ENCODE measurements at places on chromosomes 6 and 20.

DNA sequence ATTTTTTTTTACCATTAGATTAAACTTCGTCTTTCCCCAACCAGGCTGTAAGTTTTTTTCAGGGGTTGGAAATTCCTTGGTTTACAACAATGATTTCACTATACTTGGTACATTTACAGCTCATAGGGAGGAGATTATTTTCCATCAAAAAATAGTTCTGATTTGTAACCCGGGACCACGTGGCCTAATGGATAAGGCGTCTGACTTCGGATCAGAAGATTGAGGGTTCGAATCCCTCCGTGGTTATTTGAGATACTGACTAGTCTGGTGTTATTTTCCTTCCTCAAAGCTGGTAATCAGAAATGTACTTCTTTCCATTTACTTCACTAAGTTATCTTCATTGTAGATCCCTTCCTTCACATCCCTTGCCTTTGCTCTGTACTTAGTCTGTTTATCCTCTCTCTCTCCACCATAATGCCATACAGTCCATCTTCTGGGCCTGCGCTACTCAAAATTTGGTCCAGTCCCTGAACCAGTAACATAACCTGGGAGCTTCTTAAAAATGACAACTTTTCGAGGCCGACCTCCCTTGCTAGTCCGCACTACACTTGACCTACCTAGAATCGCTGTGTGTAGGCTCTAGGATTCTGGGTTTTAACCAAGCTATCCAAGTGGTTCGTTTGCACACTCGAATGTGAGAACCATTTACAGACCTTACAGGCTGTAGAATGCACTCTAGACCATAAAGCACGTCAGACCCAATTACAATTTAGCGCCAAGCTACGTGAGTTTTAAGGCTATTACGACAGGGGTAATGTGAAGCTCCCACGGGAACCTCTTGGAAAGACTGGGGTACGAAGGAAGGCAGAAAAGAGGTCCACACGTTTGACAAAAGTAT lies 42.1 kb upstream of the BTN3A2 start:
- peak; percentile 96 for DNase-seq

GRCh38 chr6:29916741-29917140 lies 25.6 kb upstream of the HLA-A start:
- no peak for DNase-seq

DNA sequence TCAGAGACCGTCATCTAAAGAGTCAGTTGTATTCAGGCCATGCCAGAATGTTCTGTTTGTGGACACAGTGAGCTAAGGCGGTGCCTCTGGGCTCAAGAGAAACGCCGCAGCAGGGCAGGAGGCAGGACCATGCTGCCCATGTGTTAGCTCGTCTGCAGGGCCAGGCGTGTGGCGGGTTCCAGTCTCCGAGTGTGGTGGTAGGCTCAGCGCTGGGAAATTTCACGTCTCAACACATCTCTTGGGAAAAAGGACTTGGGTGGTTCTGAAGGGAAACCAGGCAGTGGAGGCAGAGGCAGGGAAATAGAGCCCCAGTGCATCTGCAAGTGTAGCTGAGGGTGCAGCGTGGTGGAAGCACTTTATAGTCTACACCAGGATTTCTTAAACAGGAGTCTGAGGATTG lies 56.9 kb upstream of the TAGAP start:
- DNase-seq, result no peak

DNA sequence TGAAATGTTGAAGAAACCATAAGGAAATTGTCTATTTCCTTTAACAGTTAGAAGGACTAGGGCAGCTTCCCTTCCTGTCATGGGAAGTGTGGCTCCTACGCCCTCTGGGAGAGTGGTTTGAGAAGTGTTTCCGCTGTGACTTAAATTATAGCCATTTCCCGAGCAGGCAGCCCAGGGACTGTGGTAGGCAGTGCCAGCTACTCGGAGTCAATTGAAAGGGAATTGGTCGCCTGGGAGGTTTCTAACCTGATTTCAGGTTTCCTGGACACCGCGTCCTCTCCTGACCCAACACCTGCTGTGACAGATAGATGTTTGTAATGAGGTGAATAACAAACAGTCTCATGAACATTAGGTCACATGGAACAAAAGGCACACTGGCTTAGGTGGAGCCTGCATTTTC lies 256.1 kb upstream of the PLCB4 start:
- DNase-seq, result no peak

GRCh38 chr20:38609815-38610214 lies 8.2 kb downstream of the ARHGAP40 start:
- DNase-seq, result no peak

DNA sequence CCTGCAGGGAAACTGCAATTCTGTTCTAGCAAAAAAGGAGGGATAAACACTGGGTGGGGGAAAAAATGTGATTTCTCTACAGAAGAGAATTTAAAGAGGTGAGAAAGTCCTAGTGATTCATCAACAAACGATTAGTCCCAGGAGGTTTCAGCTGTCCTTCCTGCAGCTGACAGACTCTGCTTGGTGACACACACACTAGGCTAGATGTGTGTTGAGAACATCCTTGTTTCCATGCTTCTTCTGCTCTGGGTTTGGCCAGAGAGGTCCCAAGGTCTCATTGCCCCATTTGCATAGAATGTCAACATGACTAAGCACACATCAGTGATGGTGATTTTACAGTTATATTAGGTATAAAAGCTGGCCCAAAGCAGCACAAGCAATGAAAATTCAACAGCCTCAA lies 258.3 kb downstream of the NFATC2 start:
- no peak for DNase-seq

GRCh38 chr20:16189371-16189770 lies 383.9 kb downstream of the KIF16B start:
- DNase-seq, result no peak

GRCh38 chr20:39886650-39887190 lies 802.3 kb downstream of the MAFB start:
- no peak for DNase-seq

DNA sequence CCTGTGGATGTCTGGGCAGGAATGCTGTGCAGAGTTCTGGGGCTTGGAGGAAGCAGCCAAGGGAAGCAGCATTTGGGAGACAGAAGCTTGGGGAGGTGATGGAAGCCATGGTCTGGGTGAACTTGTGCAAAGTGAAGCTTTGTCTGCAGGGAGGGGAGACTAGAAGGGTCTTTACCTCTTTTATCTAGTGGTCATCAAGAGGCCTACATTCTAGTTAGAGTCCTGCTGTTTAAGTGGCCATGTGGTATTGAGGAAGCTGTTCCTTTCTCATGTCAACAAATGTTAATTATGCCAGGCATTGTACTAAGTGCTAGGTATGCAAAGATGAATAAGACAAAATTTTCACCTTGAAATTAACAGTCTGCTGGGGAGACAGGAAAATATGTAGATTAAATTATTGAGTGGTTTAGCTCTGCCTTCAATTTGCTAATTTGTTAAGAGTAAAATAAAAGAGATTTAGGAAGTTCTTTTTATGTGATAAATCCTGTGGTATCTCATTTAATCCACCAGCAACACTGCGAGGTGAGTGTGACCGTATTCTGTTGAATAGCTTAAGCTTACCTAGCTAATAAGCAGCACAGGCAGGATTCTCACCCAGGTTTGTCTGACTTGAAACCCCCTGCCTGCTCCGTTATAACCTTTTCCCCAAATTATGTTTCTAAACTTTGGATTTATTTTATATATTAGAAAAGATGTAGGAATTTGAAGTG lies 43.1 kb downstream of the ARID1B start:
- DNase-seq, result no peak

DNA sequence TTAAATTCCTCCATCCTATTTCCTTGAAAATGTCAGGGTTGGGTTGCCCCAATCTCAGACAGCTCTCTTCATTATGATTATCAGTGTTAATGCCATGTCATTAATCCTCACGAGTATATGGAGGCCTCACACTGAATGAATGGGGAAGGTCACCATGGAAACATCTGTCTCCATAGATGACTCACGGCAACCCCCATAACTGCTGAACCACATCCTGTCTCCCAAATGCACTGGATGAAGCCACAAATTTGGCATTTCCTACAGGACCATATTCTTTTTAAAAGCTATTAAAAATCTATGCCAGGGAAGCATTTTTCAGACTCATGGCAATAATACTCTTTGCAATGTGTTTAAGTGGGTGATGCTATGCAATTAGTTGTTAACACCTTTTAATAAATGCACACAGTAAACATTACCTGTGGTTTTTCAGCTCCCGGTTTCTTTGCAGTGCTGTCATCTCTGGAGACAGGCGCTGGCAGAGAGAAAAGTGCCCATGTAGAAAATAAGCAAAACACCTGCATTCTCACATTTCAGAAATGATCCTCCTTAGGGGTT lies 80.1 kb upstream of the PTPRK start:
- peak; percentile 95 for DNase-seq

DNA sequence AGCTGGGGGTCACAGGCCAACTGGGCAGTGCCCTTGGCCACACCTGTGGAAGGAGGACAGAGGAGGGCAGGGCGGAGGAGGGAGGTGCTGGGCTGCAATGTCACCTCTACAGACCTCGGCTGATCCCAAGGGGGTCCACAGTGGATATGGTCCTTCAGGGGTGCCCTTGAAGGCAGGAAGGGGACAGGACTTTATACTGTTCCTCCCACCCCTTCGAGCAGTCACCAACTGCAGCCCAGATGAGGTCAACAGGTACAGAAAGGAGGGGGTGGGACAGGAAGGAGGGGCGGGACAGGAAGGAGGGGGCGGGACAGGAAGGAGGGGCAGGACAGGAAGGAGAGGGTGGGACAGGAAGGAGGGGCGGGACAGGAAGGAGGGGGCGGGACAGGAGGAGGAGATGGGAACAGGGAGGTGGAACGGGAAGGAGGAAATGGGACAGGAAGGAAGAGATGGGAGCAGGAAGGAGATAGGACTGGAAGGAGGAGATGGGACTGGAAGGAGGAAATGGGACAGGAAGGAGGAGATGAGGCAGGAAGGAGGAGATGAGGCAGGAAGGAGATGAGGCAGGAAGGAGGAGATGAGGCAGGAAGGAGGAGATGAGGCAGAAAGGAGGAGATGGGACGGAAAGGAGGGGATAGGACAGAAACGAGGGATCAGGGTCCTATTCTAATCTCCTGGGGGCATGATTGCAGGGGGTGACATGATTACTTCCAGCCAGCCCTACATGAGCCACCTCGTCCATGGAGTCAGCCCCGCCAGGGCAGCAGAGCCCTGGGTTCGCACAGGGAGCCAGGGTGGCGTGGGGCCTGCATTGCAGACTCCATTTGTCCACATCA lies 19.4 kb upstream of the MRGBP start:
- peak; percentile 13 for DNase-seq

GRCh38 chr20:430091-430999 lies 22.2 kb downstream of the RBCK1 start:
- DNase-seq, result no peak

- DNase-seq, result no peak
These were observed 185.2 kb upstream of the TAB2 start for GRCh38 chr6:149132336-149132735.

GRCh38 chr6:33577106-33577535 lies 3.0 kb downstream of the BAK1 start:
- no peak for DNase-seq

DNA sequence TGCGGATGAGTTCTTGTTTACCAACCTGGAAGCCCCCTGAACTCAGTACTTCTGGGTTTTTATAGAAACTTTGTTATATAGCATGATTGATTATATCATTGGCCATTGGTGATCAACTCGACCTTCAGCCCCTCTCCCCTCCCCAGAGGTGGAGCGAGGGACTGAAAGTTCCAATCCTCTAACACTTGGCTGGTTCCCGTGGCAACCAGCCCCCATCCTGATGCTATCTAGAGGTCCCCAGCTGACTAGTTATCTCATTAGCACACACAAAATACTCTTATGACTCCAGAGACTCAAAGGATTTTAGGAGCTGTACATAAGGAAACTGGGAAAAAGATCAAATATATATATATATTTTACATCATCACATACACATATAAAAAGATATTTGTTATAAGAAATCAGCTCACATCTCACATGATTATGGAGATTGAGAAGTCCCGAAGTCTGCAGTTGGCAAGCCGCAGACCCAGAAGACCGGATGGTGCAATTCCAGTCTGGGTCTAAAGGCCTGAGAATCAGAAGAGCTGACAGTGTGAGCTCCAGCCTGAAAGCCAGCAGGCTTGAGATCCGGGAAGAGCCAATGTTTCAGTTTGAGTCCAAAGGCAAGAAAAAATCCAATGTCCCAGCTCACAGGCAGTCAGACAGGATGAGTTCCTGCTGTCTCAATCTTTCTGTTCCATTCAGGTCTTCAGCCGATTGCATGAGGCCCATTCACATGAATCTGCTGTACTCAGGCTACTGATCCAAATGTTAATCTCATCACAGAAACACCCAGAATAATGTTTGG lies 179.3 kb upstream of the DTNBP1 start:
- DNase-seq, result no peak

Data from fibroblast of skin of scalp (primary cell).